ENCODE measurements at places on chromosomes 1 and 21.

DNA sequence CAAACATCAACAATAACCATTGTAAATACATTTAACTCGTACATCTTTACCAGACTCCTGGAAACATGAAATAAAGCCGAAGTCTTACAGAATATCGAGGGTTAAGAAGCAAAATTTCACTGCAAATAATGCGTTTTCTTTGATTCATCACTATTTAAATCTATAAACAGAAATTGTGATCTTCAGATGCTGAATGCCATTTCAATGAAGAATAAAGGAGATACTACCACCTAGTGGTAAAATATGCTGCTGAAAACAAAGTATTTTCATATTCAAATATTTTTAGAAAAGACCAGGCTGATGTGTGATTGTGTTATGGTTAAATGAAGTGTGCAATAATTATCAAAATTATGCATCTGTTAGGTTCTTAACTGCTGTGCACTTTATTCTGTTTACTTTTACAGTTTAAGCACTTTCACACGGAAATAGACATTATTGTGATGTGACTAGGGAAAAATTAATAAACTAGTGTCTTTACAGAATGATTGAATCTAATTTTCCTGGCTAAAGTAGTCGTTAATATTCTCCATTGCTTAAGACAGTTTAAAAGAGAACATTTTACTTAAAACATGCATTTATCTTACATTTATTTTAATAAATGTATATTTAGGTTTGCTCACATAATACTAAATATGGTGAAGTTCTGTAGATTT, 1093.1 kb downstream of the MRPL39 start:
- DNase-seq, result peak; percentile 1

DNA sequence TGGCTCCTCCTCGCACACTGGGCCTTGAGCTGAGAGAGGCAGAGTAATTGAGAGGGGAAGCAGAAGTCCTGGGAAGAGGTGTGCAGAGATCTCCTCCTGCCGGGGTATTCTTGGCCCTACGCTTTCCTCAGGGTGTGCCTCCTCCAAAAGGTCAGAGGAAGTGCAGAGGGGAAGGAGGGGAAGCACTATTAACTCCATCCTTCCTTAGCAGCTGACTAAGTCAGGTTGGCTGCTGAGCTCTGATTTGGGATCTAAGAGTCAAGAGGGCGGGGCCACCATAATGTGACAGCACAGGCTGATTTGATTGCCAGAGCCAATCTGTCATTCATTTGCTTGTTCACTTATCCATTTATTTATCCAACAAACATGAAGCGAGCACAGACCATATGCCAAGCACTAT, 12.3 kb downstream of the ATP2B4 start:
- no peak for DNase-seq

- DNase-seq, result peak; percentile 37
These were observed 296.6 kb downstream of the OMA1 start for GRCh38 chr1:58249737-58250586.

DNA sequence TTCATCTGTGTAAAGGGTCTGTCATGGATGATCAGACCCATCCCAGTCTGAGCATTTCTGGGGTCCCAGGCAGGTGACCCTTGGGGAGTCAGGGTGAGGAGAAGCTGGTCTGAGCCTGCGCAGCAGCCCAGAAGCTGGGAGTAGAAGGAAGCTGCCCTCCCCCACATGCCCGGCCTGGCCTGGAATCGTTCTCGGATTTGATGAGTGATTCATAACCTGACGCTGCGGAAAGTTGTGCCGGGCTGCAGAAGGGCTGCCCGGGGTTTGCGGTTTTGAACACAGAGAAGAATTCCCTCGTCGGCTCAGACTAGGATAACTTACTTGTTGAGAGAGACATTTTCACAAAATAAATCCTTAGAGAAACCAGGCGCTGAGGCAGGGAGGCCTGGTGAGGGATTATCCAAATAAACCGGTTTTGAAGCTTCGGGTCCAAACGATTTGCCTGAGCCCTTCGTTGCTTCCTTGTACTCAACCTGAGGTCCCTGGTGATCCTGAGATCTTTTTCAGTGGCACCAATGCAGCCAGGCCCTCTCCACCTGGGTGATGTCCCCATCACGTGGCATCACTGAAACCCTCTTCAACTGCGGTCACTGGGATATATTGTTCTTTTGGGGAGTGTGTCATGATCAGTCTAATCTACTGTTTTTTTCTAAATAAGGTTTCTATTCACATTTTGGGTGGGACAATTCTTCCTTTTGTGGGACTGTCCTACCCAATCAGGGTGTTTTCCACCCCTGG, 29.2 kb downstream of the EPHB2 start:
- DNase-seq, result no peak

- DNase-seq, result no peak
These were observed 387.8 kb downstream of the OMA1 start for GRCh38 chr1:58158506-58159433.

DNA sequence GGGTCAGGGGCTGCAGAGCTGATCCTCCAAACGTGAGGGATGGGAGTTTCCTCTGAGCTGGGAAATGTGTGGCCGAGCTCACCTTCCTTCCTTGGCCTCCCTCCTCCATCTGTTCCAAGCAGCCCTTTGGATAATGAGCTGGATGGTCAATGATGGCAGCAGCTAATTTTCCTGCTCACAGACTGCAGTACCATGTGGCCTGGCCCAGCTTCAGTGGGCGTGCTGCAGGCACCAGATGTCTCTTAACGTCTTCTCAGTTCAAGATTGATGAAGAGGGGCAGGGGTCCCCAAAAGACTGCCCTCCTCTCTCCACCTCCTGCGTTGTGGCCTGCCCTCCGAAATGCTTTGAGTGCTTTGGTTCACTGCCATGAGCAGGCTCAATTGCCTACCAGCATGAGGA, 86.0 kb downstream of the UBIAD1 start:
- no peak for DNase-seq

GRCh38 chr1:159338018-159338417, 35.9 kb downstream of the FCER1A start:
- no peak for DNase-seq

All from GM12865 (cell line).